Peyer's patch (tissue), 4 donors: ENCODE measurements at places on chromosomes 2 and 18. TPM values are rescaled to one million over a fixed set of nuclear protein-coding genes. Genes with fewer than 3 reads are reported as not detected.

The GREB1 gene
- 0.88 TPM for total RNA-seq

The ZEB2 gene
- total RNA-seq: 24.5 TPM

The NEURL3 gene
- 23.6 TPM for total RNA-seq

DNA sequence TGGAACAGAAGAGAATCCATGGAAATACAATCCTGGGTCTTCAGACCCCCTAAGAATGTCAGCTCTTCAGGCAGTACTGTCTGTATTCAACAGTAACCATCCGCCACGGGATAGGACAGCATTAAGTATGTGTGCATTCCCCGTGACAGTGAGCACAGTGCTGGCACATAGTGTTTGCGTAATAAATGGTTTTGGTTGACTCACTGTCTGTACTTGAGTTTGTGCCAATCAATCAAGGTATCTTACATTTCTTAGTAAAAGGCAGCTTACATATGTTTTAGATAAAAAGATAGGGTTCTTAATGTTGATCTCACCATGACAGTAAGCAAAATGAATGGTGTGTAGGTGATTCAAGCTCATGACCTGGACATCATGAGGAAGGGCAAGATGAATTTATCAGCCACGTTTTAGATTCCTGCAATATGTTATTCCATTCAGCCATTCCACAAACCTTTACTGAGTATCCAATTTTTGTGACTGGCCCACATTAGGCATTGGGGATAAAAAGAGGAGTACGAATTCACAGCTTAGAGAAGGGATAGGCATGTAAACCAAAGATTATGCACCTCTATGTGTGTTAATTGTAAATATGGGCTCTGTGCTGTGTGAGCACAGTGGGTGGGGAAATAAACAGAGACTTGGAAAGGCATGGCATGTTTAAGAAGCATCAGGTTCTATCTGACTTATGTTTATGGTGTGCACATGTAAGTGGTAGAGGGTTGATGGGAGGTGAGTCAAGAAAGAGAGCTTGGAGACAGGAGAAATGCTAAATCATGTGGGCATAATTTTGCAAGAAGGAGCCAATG lies 258.8 kb downstream of the SLC8A1 start:
- DNase-seq: no peak

GRCh38 chr2:7097353-7097895 lies 180.2 kb downstream of the RNF144A start:
- DNase-seq: peak; percentile 77

DNA sequence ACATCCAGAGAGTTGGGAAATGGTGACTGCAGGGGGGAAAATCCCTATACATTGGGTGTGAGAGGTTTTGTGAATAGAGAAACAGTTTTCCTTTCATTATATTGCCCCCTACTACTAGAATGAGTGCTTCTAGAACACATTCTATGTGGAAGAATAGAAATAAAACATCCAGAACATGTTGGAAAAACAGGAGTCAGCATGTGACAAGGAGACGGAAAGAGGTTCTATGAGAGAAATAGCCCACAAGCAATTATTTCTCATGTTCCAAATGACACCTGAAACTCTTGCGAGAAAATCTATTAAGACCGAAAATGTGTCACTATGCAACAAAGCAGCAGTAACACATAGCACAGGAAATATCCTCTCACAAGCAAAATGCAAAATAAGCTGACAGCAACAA lies 202.7 kb upstream of the SPOPL start:
- DNase-seq: no peak

DNA sequence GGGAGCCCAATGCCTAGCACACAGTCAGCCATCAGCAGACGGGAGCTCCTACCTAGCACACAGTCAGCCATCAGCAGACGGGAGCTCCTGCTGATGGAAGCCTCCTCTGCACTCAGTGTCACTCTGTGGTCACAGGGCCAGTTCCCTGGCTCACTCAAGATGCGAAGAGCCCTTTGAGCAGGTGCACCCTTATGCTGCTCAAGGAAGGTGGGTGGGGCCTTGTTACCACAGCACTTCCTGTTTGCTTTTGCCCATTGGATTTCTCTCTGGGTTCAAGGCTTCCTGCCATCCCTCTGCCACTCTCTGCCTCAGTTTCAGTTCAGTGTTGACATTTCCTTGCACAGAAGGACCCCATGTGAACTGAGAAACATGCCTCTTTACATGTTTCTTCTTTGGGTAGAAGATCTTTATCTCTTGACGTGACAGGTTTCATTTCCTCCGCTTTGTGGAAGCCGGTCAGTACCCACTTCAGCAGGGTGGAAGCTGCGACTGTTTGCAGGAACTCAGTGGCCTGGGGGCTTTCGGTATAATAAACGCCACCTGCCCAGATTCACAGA lies 11.6 kb downstream of the TRIB2 start:
- peak; percentile 84 for DNase-seq

DNA sequence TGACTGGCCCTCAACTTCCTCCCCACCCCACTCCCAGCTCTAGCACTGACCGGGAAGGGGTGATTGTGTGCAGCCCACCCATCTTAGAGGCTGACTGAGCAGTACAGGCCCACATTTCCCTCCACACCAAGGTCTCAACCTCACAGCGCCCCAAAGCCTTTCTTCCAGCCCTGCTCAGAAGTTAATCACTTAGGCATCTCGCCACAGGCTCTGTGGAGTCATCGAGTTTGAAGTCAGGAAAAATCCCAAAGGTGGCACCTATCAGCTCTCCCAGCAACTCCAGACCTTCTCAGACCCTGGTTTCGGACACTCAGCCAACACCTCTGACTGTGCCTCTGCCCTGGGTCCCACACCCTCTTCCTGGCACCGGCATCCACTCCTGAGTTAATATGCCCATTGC lies 43.0 kb upstream of the GLI2 start:
- DNase-seq: no peak

DNA sequence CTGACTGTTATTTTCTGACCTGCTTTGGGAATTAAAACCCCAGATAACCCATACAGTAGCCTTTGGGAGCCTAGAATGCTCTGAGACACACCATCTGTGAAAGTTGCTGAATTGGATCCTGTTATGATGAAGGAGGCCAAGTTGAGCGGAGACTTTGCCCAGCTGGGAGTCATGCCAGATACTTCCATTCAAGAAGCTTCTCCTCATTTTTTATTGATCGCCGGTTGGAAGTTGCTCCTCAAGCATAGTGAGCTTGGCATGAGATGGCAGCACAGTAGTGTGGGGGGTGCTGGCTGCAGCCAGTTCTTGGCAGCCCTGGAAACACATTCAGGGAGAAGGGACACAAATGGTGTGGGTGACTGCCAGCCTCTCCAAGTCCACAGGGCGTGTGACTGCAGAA lies 270.7 kb upstream of the NRP2 start:
- DNase-seq: peak; percentile 71

DNA sequence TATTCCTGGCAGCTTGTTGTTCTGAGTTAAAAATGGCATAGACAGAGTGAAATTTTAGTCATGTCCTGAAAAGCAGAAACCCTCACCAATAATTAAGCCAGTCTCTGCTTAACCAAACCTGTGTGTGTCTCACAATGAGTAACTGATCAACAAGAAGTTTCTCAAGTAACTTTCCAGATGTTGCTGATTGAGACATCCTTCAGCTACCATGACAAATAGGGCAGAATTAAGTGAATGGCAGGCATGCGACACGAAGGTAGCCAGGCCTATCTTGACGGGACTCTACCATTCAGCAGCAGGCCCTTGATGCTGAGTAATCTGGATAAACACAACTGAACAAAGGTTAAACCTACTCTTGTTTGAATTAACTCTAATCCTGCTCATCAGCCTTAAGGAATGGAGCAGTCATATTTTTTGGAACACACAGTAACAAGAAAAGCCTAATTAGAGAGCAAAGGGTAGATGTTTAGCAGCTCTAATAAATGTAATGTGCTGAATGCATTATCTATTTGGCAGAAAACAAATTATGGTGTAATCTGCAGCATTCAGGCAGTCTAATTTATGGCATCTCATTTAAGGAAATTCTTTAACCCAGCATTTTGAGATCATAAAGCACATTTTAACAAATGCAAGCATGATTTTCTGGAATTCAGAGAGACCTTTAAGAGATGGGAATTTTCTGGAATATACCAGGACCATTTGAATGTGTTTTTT lies 159.5 kb upstream of the EPHA4 start:
- DNase-seq: no peak

GRCh38 chr2:229433351-229433750 lies 162.3 kb upstream of the PID1 start:
- no peak for DNase-seq

- DNase-seq: no peak
These were observed 8.7 kb downstream of the PGAP1 start for GRCh38 chr2:196917802-196918201.

- DNase-seq: peak; percentile 86
These were observed 21.2 kb downstream of the TEX44 start for GRCh38 chr2:231613663-231614558.

The WDR54 gene
- total RNA-seq: 1.2 TPM

The ASB18 gene
- total RNA-seq: not detected
